ENCODE measurements at places on chromosomes 2 and 18.
A peak's percentile ranks its signal among the peaks of the same experiment; 100 is the strongest.

DNA sequence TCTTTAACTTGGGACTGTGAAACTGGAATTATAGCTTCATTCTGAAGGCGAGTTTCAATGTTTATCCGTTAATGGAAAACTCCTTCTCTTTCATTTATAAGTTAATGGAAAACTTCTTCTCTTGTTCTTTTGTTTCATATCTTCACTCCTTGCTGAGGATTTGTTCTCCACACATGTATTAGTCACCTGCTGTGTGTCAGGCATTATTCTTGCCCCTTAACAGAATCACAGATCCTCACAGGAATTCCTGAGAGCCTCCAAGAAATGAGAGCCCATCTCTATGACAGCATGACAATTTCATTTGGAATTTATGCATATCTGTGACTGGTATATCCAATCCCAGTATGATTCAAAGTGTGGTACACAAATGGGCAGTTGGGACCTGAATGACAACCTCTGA is 545.8 kb downstream of the BCL11A start:
- no peak for DNase-seq

DNA sequence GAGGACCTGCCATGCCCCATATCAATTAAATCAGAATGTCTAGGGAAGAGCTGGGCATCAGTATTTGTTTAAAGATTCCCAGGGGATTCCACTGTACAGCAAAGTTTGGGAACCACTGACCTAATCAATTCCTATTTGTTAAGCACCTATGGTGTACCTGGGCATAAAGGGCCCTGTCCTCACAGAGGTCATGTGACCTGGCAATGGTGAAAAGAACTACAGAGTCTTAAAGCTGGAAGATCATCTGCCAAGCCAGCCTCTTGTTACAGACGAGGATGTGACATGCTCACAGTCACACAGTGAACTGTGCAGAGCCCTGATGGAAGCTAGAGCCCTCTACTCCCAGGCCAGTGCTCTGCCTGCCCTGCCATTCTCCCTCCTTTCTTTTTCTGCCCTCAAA is 23.3 kb downstream of the SLC14A2 start:
- no peak for DNase-seq

DNA sequence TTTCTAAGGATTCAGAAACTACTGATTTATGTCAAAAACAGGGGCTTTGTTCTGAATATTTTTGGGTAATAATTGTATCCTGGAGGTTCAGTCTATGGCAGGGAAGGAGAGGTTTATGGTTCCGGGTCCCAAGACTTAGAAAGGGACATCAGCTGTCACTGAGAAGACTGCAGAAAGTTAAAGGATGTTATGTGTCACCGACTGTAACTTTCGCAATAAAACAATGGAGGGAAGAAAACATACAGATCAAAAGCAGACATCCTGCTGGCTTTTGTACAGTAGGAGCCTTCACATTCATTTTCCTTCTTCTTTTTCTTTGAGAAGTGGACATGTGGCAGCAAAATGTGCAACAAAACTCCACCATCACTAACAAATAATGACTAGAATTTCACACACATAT is 900.7 kb upstream of the SOX11 start:
- DNase-seq = no peak

GRCh38 chr2:30492619-30493018 is 45.6 kb downstream of the LCLAT1 start:
- no peak for DNase-seq

DNA sequence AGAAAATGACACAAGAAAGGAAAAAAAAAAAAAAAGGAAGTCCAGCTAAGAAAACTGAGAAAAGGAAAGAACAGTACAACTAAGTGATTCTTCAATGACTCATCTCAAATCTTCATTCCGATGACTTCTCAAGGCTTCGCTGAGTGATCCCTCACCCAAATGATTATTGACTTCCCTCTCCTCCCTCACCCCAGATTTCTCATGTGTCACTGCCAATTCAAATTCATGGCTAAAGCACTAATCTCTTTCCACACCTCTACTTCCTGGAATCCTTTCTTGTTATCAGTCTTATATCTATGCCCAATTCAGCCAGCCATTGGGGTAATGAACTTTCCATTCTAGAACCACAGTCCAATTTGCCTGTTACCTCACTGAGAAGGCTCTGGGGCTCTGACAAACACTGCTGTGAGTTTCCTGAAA is 7.2 kb upstream of the ABCB11 start:
- DNase-seq = no peak

GRCh38 chr18:267380-267687 is 513 bp downstream of the THOC1 start:
- DNase-seq = peak; percentile 35

GRCh38 chr18:13371689-13372418 is 153.3 kb downstream of the LDLRAD4 start:
- DNase-seq = peak; percentile 69

GRCh38 chr2:232951181-232951580 is 61.9 kb downstream of the NGEF start:
- DNase-seq = no peak

DNA sequence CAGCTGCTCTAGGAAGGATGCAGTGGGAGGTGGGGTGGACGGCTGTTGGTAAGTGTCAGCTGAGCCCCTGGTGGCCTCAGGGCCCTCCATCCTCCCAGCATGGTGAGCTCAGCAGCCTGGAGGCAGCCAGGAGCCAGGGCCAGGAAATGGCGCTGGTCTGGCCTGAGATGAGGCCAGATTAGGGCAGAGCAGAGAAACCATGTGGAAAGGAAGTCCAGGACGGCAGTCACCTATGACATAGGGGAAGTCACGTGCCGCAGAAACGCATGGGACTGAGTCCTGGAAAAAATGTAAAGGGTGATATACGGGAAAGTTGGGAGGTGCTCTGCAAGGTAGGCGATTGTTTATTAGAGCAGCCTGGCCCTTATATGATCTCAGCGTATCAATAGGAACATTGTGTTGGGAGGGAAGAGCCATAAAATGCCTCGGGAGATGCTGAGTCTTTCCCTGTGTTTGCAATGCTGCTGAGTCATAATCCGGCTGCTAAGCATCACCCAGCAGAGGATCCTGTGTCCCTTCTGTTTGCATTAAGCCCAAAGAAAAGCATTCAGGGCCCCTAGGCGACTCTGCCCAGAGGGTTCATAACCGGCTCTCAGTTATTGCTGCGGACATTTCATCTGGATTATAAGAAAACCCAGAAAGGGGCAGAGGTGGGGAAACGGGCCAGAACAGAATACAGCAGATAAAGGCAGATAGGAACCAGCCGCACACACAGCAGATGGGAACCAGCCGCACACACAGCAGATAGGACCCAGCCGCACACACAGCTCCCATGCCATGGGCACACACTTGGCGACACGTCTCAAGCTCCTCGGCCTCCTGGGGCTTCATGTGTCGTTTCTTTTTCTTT is 30.3 kb upstream of the B3GNT7 start:
- DNase-seq = peak; percentile 72

DNA sequence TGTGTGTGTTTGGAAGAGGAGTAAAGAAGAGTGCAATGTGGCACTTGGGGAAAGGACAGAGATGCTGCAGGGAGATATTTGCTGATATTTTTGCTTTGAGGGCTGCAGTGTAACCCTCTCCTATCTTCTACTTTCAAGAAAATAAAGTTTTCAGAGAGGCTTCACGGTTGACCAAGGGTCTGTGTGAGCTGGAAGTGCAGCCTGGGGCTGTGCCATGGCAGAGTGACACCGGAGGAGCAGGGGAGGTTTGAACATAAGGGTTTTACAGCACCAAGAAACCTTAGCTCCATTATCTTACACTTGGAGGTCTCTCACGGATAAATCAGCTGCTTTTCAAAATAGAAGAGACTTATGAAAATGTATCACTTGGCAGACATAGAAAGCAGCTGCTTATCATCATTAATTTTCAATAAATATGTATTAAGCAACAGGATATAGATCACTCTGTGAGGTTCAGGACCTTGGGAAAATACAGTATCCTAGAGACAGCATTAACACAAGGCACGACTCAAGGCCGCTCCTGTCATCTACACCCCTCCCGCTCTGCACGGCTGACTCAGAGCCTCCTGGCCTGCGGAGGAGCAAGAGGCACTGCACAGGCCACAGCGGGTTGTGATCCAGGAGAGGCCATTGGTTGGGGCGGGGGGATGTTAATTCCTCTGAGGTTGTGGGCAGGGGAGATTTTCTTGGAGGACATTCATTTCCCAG is 127.8 kb downstream of the COPS8 start:
- no peak for DNase-seq

DNA sequence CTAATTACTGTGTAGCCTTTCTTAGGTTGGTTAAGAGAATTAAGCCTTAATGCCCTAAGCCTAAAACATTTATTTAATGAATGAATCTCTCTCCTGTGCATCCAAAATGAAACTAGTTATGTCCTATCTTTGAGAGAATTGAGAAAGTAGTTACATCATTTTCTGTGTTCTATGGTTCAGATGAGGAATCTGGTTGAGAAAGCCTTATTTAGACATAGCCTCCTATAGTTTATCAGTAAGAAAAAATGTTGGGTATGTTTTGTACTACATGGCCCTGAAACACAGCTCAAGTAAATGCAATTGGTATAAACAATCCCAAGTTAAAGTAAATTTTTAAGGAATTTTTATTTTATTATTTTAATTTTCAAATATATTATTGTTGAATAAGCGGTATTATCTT is 25.9 kb upstream of the RAMP1 start:
- no peak for DNase-seq

- DNase-seq = no peak
Observed at GRCh38 chr2:112032689-112033465, 22.2 kb upstream of the TMEM87B start.

- no peak for DNase-seq
Observed at GRCh38 chr2:18829976-18830375, 240.6 kb upstream of the NT5C1B start.

DNA sequence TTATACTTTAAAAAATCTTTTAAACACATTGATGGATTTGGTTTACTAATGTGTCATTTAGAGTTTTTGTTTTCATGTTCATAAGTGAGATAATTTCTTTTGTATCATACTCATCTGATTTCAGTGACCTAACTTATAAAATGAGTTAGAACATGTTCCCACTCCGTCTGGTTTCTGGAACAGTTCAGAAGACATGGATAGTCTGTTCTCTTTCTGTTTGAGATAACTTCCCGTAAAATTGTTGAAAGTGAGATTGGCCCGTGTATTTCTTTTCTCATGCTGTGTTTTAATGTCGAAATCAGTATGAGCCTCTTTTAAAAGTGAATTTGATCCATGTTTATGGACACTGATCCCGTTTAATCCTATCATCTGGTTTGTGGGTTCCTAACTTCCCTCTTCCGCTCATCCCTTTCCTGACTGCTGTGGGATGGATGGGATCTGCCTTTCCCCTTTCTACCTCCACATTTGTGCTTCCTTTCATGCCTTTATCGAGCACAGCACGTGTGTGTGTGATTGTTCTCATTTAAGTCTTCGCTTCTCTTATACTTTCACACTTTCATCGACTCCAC is 78.9 kb downstream of the COPS8 start:
- no peak for DNase-seq

DNA sequence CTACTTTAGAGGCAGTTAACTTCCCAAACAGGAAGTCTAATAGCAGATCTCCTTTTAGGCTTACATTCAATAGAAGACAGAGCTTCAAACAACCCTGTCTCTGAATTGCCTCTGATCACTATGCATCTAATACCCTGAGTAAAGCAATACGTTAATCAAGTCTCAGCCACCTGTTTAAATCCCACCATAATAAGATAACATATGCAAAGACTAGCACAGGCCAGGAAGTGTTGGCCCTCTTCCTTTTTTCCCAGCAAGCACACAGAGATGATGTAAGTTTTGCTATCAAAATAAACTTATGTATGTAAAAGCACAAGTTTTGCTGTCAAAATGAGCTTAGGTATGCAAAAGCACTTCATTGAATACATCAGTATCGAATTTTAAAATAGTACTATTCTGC is 385.5 kb downstream of the RND3 start:
- no peak for DNase-seq

- peak; percentile 26 for DNase-seq
Observed at GRCh38 chr2:231297108-231297908, 98.2 kb upstream of the B3GNT7 start.

DNA sequence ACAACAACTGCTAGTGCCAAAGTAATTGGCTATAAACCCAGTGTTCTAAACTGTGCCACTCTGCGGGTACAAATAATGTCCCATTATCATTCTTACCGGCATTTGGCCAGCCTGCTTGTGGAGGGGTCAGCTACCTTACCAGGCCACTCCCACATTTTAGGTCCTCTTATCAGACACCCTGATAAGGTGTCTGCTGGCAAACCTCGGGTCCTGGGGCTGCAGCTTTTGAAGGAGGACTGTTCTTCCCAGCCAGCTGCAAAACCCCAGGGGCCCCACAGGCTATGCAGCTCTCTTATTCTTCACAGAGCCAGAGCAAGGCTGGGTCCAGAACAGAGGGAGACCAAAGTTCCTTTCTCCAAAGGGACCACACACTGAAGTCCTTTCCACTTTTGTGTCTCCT is 258.0 kb upstream of the REV1 start:
- DNase-seq = no peak

GRCh38 chr18:52339891-52340371 is at the start of gene DCC:
Gene DCC (plus strand): TSS chr18:52340197. CDS start chr18:52340788, 591 bp downstream.
- DNase-seq = peak; percentile 7

DNA sequence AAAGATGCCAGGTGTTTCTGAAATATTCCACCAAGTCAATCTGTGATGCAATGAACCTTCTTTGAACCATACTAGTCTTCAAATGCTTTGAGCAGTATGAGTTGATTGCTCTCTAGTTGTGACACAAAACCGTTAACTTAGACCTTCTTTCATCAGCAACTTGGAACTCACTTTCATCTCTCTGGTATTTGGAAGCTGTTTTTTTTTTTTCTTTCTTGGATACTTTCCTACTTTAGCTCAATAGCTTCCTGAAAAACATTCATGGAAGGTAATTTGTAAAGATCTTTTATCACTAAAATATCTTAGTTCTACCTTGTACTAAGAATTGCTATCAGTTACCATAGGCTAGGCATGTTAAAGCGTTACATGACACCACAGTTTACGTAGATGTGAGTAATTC is 1071.9 kb upstream of the CHAC2 start:
- DNase-seq = no peak

DNA sequence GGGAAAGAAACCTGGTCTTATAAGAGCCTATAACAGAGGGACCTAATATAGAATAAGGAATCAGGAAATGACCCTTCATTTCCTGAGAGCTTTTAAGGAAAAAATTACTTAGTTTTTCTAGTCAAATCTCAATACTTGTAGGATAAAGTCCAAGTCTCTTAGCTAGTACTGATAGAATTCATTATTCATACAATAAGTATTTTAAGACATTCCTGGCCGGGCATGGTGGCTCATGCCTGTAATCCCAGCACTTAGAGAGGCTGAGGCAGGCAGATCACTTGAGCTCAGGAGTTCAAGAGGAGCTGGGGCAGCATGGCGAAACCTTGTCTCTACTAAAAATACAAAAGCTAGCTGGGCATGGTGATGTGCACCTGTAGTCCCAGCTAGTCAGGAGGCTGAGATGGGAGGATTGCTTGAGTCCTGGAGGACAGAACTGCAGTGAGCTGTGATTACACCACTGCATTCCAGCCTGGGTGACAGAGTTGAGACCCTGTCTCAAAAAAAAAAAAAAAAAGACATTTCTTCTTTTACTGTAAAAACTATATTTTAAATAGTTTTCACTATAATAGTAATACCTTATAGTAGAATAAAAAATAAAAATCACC is 3.2 kb downstream of the RAB3GAP1 start:
- DNase-seq = no peak

GRCh38 chr2:229879191-229879950 is 42.4 kb downstream of the TRIP12 start:
- DNase-seq = no peak

All from SW480 (cell line).